ENCODE measurements at places on chromosomes 4 and X.

- peak; percentile 72 for DNase-seq
These were observed 5.2 kb upstream of the SORCS2 start for GRCh38 chr4:7187168-7187535.

GRCh38 chr4:158786121-158786601, 17.3 kb downstream of the FNIP2 start:
- no peak for DNase-seq

DNA sequence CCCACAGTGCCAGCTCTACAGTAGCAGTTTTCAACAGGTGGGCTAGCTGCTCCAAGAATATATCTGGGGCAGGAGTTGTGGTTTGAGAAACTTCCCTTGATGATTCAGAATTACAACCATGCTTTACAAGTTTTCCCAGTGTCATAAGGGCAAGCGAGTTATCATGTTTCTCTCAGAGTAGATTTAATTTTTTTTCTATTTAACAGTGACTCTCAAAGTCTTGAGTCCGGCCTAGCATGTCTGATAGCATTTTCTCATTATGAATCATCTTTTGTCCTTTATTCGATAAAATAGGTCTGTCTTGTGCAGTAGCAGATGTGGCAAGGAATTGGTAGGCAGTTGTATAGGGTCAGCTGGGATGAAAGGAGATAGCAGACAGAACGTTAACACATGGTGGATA, 62.2 kb upstream of the SPANXD start:
- DNase-seq = no peak

DNA sequence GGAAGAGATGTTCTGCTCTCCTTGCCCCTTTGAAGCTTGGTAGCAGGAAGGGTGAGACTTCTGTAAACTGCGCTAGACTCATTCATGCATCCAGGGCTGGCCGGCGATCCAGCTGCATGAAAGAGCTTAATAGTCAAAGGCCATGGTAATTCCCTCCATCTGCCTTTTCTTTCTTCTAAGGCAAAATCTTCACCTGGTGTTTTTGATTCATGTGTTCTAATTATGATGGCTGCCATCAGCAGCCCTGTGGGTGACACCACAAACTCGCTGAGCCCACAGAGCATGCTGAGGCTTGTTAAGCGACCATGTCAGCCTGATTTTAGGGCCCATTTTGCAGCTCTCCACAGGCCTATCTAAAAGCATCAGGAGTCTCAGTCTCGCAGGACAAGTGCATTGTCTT, 450.1 kb upstream of the TENM3 start:
- no peak for DNase-seq

DNA sequence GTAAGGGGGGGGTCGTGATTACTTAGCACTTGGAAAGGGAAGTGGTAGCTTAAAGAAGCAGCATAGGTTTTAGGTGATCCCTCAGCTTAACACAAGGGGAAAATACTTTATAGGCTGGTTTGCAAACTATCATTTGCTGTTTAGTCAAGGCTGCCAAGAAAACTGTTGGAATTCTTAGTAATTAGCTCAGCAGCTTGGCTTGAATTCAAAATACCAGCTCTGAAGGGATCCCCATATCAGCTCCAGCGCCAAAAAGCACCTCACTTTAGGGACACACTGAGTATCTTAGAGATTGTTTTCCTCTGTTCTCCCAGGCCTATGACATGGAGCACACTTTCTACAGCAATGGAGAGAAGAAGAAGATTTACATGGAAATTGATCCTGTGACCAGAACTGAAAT, 8.8 kb downstream of the TNMD start:
- DNase-seq = peak; percentile 18

DNA sequence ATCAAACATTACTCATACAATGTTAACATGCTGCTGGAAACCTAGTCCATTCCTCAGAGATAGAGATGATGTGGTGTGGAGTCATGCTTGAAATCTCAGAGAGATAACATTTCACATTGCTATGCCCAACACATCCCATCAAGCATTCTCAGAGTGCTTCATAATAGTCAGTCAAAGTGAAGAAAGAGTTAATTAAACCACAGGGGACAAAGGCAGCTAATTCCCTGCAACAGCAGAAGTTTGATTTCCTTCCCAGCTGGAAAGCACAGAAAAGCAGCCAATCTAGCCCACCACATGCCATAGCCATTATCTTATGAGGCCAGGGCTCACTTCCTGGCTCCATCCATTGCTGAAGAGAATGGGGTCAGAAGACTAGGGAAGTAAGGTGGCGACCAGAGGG, 8.9 kb downstream of the KDR start:
- peak; percentile 87 for DNase-seq

DNA sequence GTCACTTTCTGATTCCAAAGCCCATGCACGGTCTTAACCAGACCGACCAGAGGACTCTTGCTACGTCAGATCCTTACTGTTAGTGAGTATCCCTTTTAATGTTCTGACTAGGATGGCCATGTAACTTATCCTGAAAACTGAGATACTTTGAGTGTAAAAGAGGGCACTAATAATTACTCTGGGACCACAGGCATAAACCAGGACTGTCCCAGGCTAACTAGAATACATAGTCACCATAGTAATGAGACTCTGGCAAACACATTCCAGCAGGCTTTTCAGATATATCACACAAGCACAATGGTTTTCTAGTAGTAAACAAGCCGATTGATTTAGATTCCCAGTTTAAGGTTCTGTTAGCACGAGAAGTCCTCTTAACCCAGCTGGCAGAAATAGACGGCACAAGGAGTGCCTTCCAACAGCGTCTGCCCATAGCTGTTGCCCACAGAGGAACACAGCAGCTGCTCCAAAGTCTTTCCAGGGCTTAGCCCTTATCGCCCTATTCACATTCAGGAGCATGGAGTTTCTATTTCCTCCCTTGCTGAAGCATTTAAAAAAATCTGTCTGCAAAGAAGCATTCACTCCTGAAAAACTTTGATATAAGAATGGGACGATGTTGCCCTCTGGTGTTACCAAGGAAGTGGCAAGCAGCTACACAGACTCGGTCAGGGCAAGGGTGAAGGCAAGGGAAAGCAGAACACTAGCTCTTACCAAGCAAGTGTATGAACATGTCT, 92.4 kb downstream of the CXCL13 start:
- DNase-seq = peak; percentile 79

- DNase-seq = no peak
These were observed 271.6 kb downstream of the CENPC start for GRCh38 chr4:67273666-67274065.

DNA sequence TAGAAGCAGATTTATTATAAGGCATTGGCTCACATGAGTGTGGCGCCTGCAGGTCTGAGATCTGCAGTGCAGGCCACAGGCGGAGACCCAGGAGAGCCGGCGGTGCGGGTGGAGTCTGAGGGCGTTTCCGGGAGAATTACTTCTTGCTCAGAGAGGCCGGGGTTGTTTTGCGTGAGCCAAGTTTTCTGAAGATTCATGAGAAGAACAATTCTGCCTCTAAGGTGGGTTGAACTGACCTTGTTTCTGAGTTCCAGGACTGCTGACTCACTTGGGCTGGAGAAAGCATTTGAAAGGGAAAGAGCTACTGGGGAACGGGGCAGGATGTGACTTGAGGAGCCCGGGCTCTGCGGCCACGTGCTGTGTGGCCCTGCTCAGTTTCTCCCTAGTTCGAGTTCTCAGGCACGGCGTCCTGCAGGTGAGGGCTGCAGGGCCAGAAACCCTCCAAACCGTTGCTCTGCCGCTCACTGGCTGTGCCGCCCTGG, 36.7 kb upstream of the SORCS2 start:
- DNase-seq = no peak

DNA sequence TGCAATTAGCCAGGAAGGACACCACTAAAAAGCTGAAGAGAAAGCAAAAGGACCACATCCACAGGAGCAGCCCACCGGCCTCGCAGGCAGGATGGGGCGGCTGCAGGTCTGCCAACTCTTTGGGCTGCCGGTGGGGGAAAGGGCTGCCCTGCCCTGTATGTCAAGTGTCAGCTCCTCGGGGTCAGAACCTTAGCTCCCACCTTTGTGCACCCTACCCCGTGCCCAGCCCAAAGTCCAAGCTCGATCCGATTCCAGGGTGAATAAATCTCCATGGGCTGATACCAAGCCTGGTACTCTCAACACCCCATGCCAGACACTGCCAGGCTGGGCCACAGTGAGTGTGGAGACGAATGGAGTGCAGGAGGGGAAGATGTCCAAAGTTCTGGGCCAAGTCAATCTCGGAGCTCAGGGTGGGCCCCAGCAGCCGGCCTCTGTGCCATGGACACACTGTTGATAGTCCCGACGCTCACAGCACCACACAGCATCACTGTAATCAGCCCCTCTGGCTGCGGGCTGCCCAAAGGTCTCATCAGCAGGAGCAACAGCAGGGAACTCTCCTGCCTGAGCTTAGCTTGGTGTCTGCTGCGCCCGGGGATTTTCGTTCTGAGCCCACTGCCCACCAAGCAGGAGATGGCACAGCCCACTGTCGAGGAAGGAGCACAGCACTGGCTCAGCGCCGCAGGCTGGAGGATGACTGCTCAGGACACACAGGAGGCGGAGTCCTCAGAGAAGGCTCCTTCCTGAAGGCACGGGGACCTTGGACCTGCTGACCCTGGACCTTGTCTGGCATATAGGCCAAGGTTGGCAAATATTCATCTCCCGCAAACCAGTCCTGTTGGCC, 84.4 kb downstream of the JAKMIP1 start:
- DNase-seq = no peak

DNA sequence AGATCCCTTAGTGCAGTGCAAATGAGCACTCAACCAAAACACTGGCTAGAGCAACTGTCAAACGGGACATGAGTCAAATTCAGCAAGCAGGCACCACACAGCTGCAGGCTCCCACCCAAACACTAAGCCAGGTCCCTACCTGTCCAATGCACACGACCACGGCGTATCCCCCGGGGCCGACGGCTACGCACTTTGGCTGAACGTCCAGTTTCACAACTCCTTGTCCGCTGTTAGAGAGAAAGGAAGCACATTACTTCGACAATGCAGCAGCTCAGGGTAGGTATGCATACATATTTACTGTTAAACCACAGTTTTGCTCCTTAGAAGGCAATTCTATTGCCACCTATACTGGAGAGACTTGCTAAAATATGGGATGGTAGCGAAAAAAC, 35.4 kb downstream of the WDR1 start:
- no peak for DNase-seq

DNA sequence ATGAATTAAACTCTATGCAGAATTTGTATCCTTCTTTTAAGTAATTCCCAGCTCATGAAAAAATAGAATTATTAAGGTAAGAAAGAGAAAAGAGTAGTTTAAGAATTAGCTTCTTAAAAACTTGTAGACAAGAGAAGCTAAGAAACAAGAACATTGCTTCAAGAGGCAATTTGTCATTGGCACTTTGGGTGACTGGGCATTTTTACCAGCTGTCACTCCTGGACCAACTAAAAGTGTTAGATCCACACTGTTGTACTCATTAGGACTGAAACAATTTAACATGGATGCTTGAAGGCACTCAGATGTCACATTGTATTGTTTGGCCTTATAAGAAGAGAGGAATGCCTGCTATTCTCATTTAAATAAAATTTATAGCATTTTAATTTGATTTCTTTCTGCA, 7.4 kb downstream of the COL25A1 start:
- no peak for DNase-seq

- DNase-seq = no peak
These were observed 5.5 kb downstream of the GRIA2 start for GRCh38 chr4:157226035-157226434.

- DNase-seq = peak; percentile 13
These were observed 423 bp downstream of the HEPH start for GRCh38 chrX:66164470-66164869.

DNA sequence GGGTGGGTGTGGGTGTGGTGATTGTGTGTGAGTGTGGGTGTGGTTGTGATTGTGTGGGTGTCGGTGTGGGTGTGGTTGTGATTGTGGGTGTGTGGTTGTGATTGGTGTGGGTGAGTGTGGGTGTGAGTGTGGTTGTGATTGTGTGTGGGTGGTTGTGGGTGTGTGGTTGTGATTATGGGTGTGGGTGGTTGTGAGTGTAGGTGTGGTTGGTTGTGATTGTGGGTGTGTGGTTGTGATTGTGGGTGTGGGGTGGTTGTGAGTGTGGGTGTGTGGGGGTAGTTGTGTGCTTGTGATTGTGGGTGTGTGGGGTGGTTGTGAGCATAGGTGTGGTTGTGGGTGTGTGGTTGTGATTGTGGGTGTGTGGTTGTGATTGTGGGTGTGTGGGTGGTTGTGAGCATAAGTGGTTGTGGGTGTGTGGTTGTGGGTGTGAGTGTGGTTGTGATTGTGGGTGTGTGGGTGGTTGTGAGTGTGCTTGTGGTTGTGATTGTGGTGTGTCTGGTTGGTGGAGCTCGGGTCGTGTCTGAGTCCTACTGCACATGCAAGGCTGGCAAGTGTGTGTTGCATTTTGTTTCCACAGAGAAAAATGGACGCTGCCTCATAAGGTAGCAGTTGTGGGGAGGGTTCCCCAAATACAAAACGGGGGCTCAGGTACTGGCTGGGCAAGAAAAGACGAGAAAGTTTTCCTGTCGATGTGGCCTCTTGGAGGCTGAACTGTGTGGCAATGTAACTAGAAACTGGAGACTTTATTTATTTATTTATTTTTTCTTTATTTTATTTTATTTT, 116.7 kb downstream of the UBE2K start:
- DNase-seq = peak; percentile 42

DNA sequence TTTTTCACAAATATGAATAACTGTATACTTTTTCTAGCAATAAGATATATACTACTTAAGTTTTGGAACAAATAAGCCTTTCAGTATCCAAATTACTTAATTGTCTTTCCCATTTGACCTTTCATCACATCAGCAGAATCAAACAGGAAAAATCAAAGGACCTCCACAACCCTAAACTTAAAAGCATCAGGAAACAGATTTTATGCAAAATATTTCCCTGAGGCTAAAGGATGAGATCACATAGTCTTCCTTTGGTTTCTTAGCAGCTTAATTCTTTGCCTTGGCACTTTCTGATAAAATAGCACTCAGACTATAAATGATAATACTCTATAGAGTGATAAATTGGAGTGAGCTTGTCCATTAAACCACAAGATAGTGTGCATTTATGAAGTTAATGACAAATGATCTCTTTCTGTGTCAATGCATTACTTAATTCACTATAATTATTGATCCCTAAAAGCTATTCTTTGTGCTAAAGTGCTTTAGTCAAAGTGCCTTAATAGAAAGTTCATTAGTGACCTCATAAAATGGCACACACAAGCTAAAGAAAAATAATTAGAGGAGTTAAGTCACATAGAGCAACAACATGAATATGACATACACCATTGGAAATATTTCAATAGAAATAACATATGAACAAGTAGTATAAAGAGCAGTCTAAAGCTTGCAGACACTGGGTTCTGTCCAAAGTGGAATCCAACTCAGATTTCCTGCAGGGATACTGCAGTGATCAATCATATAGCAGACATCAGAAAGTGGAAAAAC, 15.7 kb upstream of the NDST3 start:
- peak; percentile 15 for DNase-seq

DNA sequence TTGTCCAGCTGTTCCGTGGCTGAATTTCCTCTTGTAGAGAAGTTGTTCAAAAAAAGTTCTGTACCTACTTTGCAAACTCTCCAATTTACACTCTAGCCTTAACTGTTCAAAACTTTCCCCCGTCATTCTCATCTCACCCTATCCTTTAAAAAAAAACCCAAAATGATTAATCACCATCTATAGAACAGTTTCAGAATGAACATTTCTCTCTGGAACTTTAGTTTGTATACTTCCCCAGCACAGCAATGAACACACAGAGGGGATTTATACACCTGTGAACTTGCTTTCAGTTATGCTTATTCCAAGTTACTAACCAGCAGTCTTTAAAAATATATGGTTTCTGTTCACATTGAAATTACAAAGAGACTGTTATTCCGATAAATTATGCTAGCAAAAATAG, 1.2 kb downstream of the GEMIN8 start:
- DNase-seq = no peak

All from mesendoderm (in vitro differentiated cells).